Large intestine (tissue), 12 donors: ENCODE measurements at places on chromosomes 3 and 15. TPM values are rescaled to one million over a fixed set of nuclear protein-coding genes. Genes with fewer than 3 reads are reported as not detected.

LRRC49 gene
- 7.2 TPM for polyA plus RNA-seq

AQP9 gene
- 0.27 TPM for polyA plus RNA-seq

ZNF280D gene
- polyA plus RNA-seq, result 43.7 TPM

PDIA5 gene
- polyA plus RNA-seq, result 39.6 TPM

BLOC1S6 gene
- 44.0 TPM for polyA plus RNA-seq

TMCO5A gene
- not detected for polyA plus RNA-seq

EDEM1 gene
- 22.2 TPM for polyA plus RNA-seq

NFKBIZ gene
- polyA plus RNA-seq, result 299 TPM

SUMF1 gene
- polyA plus RNA-seq, result 29.3 TPM

IREB2 gene
- polyA plus RNA-seq, result 58.7 TPM

ZIC4 gene
- not detected for polyA plus RNA-seq

SQOR gene
- 51.2 TPM for polyA plus RNA-seq

COL6A5 gene
- polyA plus RNA-seq, result 2.2 TPM

ZNF80 gene
- 0.03 TPM for polyA plus RNA-seq

ARMC8 gene
- 30.6 TPM for polyA plus RNA-seq

CPLX3 gene
- polyA plus RNA-seq, result not detected

GRM2 gene
- polyA plus RNA-seq, result 0.18 TPM
